ENCODE measurements at places on chromosomes 5 and 9.

GRCh38 chr9:92716557-92716956 lies 46.6 kb upstream of the IPPK start:
- DNase-seq, result peak; percentile 84

DNA sequence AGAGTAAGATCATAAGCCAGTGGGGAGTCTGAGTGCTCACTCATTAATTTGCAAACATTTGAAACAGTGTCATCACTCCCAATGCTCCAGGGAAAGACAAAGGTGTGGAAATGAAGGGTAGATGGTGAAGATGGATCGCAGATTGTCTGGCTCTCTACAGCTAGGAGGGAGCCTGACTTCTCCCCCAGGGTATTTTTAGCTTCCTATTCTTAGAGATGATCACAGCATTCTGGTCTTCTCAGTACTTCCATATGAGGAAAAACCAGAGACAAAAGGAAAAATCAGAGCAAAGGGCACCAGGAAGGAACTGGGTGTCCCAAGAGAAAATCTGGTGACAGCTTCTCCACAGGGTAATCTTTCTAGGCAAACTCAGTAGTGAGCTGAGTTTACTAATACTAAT lies 401.9 kb upstream of the GRIA1 start:
- DNase-seq, result no peak

DNA sequence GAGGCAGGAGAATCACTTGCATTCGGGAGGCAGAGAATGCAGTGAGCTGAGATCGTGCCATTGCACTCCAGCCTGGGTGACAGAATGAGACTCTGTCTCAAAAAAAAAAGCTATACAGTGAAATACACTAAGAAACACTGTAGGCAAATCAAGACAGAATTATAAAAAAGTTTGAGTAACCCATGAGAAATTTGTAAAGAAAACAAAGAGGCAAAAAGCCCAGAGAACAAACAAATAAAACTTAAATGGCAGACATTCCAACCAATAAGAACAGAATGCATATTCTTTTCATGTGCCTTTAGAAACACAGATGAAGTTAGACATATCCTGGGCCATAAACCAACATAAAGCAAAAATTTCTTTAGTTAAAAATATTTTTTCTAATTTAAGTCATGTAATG lies 30.6 kb downstream of the ZNF169 start:
- DNase-seq, result no peak

- no peak for DNase-seq
These were observed 44.0 kb upstream of the LRRC70 start for GRCh38 chr5:62534461-62535236.

DNA sequence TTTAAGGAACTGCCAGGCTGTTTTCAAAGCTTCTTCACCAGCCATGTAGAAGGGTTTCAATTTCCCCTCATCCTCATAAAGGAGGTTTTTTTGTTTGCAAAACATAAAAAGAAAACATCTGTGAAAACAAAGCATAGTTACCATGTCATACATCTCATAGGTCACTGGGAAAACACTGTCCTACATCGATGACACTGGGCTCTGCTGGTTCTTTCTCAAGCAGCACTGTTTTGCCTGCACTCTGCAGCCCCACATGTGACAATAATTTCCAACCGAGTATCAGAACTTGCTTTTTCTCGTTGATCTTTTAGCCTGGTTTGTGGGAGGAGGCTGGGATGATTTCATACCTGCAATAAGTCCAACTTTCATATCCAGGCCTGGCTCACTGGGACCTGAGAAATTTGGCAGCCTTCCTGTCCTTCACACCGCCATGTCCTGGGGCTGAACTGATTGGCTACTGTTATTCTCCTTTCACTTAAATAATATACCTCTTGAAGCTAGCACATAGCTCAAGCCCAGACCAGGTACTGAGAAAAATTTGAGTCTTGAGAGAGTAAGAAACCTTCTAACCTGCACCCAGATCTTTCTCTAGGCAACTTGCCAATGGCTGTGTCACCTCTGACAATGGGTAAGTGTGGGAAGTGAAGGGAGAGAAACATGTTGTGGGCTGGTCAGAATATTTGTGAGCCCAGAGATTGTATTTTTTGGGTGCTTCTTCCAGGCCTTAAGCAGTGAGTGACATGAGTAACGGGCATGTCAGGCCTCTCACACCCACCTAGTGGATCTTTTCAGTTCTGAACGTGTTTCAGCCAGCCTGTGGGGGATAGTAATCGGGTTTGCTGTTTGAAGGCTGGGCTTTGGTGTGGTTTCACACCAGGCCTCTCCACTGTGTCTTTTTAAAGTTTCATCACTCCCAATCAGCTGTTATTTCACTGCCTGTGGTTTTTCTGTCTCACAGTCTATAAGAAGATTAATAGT lies 502.8 kb downstream of the NTRK2 start:
- no peak for DNase-seq

- DNase-seq, result peak; percentile 33
These were observed 54.3 kb upstream of the BOD1 start for GRCh38 chr5:173670791-173671120.

DNA sequence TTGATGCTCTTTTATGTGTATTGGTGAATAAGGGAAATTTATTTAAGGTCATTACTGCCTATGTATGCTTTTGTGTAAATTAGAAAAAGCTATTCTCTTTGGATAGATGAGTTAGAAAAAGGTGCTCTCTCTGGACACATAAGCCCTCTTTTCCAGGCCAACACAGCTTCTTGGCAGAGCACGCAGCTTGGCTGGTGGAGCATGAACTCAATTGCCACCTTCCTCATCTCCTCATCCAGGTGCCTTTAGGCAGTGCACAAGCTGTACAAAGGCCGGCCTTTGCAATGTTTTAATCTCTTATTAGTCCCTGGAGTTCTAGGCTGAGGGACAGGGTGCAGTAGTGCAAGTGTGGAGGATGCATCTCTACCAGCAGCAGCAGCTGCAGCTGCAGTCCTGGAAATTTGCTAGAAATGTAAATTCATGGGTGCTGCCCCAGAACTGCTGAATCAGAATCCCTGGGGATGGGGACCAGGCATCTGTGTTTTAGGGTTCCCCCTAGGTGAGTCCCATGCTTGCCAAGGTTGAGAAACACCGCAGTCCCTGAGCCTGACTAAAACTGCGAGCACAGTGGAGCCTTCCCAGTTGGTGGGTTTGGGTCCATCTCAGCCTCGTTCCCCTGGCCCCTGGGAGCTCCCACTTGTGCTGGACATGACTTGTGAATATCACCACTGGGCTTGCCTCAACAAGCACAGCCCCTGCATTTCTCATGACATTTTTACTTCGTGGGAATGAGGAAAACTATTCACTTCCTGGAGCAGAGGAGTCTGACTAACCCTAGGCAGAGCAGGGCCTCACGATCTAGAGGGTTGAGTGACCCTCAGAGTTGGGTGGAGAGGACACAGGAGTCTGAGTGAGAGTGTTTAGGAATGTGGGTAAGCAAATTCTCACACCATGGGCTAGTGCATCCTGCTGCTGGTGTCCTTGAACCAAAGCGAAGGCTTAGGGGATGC lies 272.3 kb downstream of the ZSWIM6 start:
- no peak for DNase-seq

DNA sequence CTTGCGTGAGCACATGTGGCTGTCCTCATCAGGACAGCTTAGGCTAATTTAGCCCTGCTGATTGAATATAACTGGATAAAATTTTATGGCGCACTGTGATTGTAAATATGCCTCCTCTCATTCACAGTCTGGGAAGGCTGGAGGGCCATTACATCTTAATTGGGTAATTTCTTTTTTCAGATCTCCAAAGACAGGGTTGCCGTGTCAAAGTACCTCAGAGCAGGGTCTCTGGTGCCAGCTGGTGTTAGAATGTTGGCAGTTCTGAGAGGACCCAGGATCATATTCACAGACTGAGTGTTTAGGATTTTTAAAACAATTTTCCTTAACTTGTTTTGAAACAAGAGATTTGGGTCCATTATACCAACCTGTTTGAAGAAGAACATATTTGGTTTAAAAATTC lies 455.7 kb upstream of the TLE4 start:
- no peak for DNase-seq

DNA sequence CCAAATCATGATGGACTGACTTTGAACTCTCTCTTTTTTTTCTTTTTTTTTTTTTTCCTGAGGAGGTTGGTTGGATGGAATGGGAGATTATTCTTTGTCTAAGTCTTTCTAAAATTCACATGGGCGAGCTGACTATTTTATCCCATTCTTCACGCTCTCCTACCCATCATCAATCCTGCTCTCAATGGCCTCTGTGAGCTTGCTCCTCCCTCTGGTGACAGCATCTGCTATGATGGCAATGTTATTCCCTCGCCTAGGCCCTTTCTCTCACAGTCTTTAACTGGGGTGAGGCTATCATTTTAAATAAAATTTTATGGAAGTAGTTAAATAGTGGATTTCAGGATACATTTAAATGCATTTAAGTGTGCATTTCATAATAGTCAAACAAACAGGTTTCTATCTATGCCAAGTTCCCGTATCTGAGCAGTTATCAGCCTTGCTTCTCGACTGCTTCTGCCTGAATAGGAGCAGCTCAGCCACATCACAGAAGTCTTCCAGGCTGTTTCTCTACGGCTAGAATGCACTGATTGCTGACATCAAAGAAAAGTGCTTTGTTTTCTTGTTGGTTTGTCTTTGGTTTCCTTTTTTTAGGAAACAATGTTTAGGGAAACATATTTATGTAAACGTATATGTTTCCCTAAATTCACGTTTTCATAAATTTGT lies 2233.8 kb downstream of the MAT2B start:
- no peak for DNase-seq

DNA sequence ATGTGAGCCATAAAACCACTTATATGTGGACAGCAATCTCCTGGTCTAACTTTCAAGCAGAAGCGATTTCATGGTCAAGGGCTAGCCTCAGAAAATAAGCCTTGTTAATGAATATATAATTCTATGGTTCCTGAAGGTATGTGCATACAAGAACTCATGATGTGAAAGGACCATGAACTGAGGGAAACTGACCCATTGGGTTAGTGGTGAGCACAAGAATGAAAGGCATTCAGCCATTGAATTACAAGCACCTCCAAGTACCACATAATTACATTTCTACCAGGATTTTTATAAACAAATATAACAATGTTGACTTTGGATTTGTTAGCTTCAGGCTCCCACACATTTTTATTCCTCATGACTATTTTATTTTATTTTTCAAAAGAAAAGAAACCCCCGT lies 459.0 kb downstream of the TLE4 start:
- DNase-seq, result no peak

GRCh38 chr5:16350816-16351215 lies 114.8 kb downstream of the ZNF622 start:
- no peak for DNase-seq

- DNase-seq, result peak; percentile 75
These were observed 29.3 kb downstream of the PRRC2B start for GRCh38 chr9:131423171-131423581.

GRCh38 chr9:73685786-73686185 lies 534.1 kb downstream of the ANXA1 start:
- DNase-seq, result no peak

DNA sequence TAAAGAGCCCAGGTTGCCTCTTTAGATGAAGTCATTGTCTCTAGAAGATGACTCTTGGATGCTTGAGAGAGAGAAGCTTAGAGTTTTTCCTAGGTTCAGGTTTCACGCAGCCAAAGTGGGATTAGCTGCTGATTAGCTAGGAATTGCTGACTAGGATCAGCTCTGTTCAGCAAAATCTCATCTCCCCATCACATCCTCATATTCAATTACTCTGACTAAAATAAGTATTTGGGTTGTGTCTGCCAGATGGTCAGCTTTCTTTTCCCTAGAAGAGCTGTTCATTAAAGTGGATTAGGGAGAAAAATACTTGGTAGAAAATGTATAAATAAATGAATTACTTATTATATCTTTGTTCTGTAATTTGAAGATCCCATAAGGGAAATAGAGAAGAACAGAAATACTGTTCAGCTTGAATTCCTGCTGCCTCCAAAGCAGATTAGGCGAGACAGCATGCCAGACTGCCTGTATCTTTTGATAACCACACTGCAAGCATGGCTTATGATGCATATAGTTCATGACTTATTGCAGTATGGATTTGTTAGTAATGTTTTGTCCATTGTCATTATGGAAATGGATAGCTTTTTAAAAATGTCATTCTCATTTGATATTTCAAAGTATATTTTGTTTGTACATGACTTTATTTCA lies 184.8 kb upstream of the CD180 start:
- DNase-seq, result no peak

DNA sequence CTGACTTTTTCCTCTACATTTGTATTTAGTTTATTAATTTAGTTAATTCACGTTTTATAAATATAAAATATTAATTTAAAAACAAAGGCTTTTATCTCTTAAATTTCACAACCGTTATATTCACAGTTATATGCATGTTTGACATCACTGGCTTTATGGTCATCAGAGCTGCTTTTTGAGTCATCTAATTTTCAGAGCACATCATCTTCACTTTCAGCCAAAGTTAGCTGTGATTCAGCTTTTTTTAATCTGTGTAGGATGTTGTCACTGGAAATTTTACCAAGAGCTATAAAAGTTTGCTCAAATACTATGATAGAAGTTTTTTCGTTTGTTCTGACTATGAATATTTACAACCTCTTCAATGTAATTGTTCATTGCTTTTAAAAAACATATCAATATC lies 12.4 kb downstream of the CDC37L1 start:
- no peak for DNase-seq

GRCh38 chr9:137406876-137407589 lies 15.9 kb downstream of the EXD3 start:
- DNase-seq, result peak; percentile 88

GRCh38 chr9:134492281-134492691 lies 149.3 kb upstream of the COL5A1 start:
- DNase-seq, result peak; percentile 80

DNA sequence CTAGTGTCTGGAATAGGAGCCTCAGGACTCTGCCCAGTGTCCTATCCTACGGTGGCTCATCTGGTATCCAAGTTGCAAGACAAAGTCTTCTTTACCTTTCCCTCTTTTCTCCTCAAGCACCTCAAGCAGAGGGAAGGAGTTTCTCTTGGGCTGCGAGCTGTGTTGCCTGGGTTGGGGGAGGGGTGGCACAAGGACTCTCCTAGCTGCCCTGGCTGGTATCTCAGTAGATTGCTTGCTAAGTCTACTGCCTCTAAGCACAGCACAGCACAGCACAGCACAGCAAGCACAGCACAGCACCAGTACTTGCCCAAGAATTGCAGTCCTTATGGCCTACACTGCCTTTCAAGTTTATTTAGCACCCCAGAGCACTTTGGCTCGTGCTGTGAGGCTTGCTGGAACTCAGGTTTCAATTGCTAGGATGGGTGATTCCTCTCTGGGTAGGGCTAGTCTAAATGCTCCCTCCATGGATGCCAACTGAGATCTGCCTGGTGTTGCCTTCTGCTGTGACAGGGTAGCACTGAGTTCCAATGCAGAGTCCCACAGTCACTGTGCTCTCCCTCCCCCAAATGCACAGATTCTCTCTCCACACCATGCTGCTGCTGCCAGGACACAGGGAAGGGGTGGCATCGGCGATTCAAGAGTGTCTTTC lies 213.1 kb upstream of the POU5F2 start:
- no peak for DNase-seq

DNA sequence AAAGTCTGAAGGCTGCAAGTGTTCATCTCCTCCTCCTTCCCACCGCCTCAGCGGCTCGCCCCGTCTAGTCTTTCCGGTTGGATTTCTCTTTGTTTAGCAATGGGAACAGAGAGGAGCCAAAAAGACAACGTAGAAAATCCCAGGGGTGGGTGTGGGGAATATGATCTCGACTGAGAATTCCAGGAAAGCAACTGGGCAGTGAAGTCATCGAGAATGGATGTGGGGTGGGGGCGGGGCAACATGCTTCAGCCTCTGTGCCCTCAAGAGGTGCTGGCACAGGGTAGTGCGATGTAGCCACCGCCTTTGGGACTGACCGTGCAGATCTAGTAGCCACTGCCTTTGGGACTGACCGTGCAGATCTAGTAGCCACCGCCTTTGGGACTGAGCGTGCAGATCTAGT lies 12.9 kb downstream of the MSX2 start:
- DNase-seq, result no peak

GRCh38 chr9:27340285-27340674 lies 43.3 kb upstream of the EQTN start:
- no peak for DNase-seq

GRCh38 chr5:135898651-135899050 lies 3.0 kb upstream of the IL9 start:
- no peak for DNase-seq
